ENCODE measurements at places on chromosomes 1 and 21.
A peak's percentile ranks its signal among the peaks of the same experiment; 100 is the strongest.

- peak; percentile 75 for DNase-seq
Measured at GRCh38 chr1:77347646-77348045, 65.8 kb downstream of the AK5 start.

DNA sequence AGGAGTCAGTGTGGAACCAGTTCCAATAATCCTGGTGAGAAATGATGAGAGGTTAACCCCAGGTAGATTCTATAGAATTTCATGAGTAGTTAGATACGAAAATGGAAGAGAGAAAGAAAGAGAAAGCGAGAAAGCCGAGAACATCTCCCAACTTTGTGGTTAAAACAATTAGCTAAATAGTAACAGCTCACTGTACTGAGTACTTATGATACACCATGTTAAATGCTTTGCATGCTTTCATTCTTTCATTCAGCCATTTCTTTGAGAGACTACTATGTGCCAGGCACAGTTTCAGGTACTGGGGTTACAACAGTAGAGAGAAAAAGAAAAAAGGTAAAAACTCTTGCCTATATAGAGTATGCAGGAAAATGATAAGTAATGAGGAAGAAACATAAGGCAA lies 109.7 kb upstream of the SYT6 start:
- no peak for DNase-seq

GRCh38 chr1:85578321-85579295 lies 2.0 kb upstream of the CCN1 start:
- DNase-seq, result peak; percentile 97

DNA sequence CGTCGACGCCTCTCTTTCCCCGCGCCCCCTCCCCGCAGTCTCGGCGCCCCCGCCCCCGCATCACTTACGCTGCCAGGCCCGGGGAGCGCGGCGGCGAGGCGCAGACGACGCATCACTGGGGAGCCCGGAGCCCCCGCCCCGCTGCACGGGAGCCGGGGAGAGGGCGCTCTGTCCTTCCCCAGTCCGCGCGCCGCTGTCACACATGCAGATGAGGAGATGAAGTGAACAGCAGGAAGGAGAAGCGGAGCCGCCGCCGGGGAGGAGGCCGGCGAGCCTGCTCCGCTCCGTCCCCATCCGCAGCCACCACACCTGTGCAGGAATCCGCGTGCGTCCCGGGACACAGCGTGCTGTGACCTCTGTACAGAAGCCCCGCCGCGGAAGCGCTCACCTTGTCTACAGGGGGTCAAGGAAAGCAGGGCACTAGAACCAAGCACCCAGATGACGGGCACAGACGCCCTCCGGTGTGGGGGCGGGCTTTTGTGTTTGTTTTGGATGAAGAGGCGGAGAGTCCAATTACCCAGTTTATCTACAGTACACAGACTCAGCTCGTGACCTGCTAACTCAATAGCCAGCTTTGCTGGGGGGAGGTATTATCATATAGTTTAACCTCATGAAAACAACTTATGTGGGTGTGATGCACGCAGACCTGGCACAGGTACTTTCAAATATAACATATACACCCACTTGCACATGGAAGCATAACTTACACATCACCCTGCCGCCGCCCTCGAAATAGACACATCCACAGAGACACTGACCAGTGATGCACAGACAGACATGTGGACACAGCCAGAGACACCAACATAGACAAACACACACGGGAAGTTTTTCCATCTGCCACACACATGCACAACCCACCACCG lies 12.4 kb downstream of the KLHDC8A start:
- no peak for DNase-seq

GRCh38 chr1:99251308-99251707 lies 13.0 kb upstream of the PLPPR4 start:
- no peak for DNase-seq
